NCI-H1048 (cell line): ENCODE measurements at places on chromosomes 3 and 15.
A peak's percentile ranks its signal among the peaks of the same experiment; 100 is the strongest.

- DNase-seq = no peak
Measured at GRCh38 chr15:43329217-43329959, 985 bp downstream of the LCMT2 start.

DNA sequence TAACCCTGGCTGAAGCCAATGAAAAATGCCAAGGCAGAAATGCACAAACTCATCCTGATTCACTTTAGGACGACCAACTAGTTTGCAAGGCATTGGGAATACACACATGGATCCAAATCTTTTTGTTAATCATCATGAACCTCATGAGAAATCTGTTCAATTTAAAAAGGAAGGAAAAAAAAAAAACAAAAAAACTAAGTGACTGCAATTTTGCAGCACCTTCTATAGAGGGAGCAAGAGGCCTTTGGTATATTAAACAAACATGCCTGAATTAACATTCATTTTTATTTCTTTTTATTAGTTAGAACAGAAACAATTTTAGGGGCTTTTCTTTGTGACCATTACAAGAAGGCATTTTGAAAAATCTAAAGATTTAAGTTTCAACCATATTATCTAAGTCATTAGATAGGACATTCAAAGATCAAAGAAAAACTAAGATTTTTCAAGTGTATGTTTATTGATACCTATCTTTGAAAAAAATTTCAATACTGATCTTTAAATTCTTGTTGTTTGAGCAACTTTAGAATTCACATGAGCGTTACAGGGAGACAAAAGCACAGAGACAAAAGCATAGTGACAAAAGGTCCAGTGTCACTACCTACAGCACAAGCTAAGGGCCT, 182.4 kb downstream of the CBLB start:
- DNase-seq = no peak

DNA sequence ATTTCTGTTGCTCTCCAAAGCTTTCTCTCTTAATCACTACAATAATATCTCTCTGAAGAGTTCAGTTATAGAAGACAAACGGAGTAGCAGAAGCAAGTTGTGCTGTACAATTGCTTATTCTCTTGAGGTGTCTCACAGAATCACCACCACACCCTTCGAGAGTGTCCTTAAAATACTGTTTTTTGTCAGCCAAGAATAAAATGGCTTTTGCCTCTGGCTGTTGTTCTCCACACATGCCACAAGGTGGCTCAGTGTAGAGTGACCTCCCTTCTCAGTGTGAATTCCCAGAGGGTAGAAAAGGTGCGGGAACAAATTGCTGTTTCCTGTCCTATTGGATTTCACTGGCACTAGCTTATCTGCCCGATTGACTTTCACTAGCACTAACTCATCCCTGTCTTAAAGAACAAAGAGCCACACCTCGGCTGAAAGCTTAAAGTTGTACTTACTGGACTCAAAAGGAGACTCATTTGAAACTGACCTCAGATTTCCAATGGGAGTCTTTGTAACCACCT, 134.2 kb upstream of the SATB1 start:
- DNase-seq = peak; percentile 1

DNA sequence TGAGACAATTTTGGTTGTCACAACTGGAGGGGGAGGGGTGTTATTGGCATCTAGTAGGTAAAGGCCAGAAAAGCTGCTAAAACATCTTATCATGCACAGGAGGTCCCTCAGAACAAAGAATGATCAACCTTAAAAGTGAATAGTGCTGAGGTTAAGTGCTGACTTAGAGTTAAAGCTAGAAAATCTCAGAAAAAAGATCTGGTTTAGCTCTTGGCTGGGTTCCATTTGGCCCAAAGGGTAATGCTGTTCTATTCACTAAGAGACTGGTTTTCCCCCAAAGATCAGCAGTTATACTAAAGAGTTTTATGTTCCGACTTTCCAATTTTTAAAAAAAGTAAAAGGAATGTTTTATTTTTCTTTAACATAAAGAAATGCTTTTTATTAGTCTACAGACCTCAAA, 15.6 kb downstream of the DCBLD2 start:
- no peak for DNase-seq

GRCh38 chr3:26967501-26967900, 344.9 kb downstream of the LRRC3B start:
- DNase-seq = no peak

DNA sequence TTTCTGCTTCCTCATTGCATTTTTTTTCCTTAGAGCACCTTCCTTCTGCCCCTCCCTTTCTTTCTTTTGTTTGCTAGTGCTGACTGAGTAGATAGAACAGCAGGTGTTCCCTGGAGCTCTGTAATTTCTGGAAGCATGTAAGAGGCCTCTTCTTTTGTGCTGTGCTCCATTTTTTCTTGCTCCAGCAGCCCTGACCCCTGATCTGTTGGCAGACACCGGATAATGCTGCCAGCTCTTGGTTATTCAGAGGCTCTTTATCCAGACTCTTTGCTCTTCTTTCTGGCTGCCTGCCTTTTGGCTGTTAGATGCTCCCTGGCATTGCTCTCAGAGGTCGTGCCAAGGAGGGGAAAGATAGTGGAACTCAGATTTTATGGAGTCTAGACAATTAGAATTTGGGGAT, 104.4 kb upstream of the RBMS3 start:
- no peak for DNase-seq

DNA sequence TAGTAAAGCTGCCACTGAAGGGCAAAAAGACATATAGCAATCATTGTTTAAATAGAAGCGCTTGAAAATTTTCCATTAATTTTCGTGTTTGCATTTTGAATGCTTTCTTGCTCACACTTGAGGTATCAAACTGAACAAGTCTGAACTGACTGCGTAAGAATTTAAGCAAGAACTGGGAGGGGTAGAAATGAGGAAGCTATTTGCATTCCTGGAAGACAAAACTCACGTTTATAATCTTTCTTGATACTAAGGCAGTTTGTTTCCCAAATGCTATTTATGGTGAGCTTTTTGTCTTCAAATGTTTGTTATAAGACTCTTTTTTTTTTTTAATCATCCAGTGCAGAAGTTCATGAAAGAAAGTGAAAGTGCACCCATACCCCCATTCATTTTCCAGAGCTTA, 499.8 kb upstream of the TPRG1 start:
- DNase-seq = no peak

GRCh38 chr3:45055411-45056143, 29.5 kb downstream of the CLEC3B start:
- no peak for DNase-seq

DNA sequence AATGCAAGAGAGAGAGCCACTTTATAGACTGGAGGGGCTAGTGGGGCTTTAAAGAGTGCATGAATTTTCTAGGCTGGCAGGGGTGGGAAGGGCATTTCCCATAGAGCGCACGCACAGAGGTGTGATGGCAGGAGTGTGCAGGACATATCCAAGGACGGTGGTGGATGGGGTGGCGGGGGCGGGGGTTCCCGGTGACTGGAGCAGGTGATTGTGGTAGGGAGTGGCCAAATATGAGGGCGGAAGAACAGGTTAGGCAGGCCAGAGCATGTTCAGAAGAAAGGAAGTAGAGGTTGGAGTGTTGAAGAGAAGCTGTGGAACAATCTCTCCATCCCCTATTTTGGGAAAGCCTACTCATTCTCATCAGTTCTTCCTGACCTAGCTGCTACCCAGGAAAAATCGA, 18.1 kb downstream of the FAM81A start:
- no peak for DNase-seq

- no peak for DNase-seq
Measured at GRCh38 chr3:176296066-176296597, 901.1 kb downstream of the TBL1XR1 start.

DNA sequence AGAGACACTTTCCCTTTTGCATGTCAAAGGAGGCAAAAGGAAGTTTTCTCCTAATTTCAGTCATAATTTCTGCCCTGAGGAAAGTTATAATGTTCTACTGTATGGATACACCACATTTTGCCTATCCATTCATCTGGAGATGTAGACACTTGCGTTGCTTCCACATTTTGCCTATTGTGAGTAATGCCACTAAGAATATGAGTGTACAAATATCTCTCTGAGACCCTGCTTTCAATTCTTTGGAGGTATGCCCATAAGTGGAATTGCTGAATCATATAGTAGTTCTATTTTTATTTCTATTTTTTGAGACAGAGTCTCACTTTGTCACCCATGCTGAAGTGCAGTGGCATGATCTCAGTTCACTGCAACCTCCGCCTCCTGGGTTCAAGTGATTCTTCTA, 3.6 kb upstream of the CD276 start:
- no peak for DNase-seq

DNA sequence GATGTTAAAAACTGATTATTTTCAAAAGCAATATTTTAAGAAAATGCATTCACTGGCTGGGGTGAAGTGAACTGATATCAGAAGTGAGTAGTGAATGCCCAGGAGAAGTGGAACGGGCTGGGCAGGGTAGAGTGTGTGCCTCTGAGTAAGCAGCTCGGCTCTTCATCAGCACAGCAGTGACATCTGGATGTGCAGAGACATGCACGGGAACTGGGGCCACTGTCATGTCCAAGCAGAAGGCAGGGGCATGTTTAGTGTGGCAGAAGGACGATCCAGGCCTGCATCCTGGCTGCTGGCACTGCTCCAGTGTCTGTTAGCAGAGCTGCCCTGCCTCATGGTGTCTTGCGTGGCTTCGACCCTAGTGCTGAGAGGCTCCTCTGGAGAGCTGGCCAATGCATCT, 305.6 kb upstream of the LRRFIP2 start:
- no peak for DNase-seq

GRCh38 chr3:171279972-171280371, 180.2 kb downstream of the TNIK start:
- no peak for DNase-seq

DNA sequence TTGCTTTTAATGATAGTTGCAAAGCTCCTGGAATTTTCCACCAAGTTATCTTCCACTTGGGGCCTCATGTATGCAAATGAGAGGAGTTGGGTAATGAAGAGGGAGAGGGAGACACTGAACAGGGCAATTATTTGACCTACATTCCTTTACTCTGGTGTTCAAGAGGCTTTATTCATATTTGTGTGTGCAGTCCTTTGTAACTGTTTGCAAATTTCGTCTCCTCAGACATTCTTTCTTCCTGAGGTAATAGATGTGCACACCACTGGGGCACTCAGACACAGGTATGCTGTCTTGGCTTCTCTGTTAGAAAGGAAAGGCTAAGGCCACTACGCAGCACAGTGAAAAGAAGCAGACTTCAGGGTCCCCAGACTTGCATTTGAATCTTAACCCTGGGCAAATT, 189.7 kb upstream of the IL12A start:
- DNase-seq = no peak

DNA sequence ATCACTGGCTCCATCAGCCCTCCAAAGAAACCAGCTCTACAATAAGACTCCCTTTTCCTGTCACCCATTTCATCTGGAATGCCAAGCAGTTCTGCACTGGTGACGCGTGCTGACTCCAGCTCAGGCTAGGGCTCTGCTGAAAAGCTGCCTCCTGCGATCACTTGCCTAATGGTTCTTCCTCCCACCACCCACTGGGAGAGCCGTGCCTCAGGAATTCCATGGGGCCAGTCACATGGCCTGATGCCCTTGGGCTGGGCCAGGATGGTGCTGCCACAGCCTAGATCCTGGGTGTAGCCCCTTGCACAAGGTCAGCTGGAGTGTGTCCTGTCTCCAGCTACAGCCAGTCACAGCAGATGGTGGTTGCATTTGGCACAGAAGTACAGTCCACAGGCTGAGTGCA, 98.9 kb downstream of the DNAJB8 start:
- DNase-seq = no peak

DNA sequence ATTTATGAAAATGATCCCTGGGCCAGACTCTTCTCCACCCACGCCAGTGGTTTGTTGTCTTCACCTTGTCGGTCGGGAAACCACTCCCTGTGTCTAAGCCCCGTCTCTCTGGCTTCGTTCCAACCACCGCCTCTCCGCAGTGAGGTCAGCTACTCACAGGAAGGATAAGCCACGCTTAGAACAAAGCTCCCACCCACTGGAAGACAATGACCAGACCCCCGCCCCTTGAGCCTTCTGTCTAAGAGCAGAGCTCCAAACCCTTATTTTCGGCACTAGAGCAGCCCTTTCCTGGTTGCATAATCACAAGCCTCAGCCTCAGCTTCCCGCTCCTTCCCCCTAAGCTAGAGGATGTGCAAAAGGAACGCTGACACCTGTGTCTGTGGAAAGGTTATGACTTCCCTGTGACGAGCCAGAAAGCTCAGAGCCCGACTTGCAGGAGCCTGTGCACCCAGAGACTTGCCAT, 114.9 kb upstream of the MEF2A start:
- DNase-seq = no peak

DNA sequence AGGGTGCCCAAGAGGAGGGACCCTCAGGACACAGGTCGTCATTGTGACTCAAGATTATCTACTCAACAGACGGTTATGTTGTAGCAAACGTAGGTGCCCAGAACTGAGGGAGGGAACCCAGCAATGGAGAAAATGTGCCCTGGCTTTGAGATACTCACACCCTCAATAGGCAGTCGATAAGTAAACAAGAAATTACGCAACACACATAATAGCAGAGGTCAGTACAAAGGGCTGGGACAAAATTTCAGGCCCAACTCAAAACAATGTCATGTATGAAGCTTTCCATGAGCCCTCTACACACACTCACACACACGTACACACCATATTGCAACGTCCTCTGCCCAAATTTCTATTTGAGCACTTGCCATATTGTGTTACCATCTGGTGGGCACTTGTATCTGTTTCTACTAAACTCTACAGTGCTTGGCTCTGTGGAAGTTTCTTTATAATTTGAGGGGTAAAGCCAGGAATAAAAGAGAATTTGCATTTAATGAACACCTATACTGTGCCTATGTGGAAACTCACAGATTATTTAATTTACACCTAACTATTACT, 114.6 kb upstream of the TRIM42 start:
- no peak for DNase-seq

GRCh38 chr3:42403737-42404136, 6.7 kb downstream of the LYZL4 start:
- DNase-seq = no peak

DNA sequence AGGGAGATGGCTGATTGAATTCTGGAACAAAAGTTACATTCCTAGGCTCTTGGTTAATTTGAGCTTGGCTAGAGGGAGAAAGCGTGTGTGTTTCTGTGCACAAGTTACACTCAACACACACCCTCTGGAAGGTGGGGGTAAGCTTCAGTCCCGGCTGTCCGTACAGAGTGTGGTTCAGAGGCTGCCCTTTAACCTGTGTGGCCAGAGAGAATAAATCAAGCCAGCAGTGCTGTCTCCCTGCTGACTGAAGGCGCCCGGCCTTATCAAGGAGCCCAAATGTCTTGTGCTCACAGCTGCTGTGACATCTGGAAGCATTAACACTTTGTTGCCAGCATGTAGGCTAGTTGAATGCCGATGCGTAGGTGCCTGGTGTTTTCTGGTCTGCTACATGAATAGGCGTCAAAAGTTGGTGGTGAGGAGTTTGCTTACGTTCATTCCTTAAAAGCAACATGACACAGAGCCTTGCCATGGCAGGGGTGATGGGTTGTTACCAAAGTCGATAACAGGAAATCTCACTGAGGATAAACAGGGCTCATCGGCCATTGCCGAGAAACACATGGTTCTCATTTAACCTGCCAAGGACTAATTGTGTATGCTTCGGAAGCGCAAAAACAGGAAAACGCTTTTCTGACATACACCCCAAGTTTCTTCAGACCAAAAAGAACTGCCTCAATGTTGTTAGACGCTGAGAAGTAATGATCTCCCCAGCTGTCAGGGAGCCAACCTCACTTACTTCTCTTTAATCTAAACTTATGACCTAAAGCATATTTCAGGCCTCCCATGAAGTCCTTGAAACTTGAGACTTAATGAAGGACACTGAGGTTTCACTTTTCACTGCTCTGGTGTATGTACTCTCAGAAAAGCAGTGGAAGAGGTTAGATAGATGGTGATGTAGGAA, 95.8 kb upstream of the CTDSPL start:
- no peak for DNase-seq
